Right atrium auricular region (tissue), 2 donors: ENCODE measurements at places on chromosomes 13 and 19. TPM values are rescaled to one million over a fixed set of nuclear protein-coding genes. Genes with fewer than 3 reads are reported as not detected.
A peak's percentile ranks its signal among the peaks of the same experiment; 100 is the strongest.

DNA sequence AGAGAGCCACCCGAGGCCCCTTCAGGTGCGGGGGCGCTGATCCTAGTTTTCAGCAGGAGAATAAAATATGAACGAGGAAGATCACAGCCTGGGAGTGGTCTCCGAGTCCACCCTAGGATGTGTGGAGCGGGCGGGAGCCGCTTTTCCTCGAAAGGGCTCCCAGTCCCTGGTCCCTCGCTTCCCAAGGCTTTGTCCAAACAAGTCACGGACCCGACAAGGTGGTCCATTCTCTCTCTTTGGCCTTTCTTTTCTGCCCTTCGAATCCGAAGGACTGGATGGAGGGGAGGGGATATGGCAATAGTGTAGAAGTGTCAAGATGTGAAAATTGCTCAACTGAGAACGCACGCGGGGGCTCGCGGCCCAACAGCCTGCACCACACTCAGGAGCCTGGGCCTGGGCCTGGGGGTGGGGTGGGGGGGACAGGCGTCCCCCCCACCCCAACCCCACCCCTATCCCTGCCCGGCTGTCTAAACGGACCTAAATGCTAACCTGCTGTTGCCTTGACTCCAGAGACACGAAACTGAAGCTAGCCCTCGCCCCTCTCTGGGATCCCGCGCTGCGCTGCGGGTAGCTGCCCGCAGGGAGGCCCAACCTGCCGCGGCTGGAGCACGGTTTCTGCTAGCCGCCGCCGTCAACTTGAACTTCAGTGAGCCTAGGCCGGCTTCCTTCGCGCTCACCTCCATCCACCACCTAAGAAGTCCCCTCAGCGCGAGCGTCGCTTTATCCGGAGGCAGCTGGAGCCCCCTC, 7.1 kb downstream of the ZIC2 start:
- no peak for DNase-seq

GRCh38 chr13:29721766-29722165, 126.3 kb upstream of the SLC7A1 start:
- DNase-seq, result no peak

- no peak for DNase-seq
These were observed 108.0 kb downstream of the DNAJC3 start for GRCh38 chr13:95784900-95785290.

DNA sequence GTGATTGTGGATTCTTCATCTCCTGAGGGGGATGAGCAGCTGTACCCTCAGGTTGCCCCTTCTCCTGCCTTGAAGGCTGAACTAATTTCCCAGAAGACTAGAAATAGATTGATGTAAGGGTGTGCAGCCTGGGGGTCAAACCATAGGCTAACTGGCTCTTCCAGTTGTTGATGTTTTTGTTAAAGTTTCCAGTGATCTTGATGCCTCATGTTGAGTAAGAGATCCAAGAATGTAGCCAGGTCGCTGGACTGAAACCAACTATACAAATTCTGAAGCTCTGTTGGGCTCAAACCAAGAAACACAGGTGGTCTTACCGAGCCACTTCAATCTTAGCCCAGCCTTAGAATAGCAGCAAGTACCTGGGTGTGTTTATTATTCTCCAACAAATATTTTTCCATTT, 391.8 kb downstream of the KLF5 start:
- DNase-seq, result no peak

DNA sequence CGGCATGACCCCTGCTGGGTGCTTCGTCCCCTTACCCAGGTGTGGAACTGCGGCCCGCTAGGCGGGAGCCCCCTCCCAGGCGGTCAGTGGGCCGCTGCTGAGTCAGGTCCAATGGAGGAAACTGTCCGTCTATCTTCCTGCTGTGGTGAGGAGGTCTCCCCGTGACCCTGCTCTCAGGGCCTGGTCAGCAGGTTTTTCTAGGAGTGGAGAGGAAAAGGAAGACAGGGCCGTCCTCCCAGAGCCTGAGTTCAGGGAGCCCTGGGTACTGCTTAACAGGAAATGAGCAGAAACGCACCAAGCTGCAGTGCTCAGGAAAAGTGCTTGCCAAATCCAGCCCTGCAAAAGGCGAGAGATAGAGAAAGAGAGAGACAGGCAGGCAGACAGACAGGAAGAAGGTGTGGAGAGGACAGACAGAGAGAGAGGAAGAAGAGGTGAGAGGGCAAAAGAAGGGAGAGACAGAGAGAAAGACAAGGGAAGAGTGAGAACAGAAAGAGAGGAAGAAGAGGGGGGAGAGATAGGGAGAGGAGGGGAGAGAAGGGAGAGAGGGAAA, 10.3 kb downstream of the SH3GL1 start:
- no peak for DNase-seq

DNA sequence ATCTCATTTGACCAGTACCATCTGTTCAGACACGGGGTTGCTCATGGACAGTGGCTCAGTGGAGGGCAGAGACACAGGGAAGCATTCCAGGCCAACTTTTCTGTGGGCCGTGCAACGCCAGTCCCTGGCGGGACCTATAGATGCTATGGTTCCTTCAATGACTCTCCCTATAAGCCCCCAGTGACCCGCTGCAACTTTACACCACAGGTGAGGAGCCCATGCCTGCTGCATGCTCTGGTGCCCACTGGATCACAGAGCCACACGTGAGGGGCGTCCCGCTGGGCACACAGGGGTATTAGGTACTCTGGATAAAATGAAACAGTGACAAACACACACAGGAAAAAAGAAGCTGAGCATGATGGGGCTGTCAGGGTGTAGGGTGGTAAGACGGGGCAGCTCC, 34.3 kb downstream of the LAIR2 start:
- DNase-seq, result no peak

DNA sequence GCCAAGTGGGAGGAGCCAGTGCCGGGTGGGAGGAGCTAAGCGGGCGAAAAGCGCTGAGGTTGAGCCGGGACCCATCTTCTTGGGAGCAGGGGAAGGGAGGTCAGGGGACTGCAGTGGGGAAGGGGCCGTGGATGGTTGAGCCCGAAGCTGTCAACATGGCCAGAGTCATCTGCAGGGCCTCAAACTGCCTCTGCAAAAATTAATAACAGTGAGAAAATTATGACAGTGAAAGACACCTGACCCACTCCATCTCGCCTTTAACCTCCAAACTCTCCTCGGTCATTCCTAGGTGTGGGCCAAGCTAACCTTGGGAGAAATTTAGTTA, 30.1 kb downstream of the ZNF557 start:
- no peak for DNase-seq

GRCh38 chr13:18951412-18951811, 230.2 kb downstream of the TUBA3C start:
- no peak for DNase-seq

- DNase-seq, result no peak
These were observed 44.4 kb upstream of the USE1 start for GRCh38 chr19:17170538-17171297.

DNA sequence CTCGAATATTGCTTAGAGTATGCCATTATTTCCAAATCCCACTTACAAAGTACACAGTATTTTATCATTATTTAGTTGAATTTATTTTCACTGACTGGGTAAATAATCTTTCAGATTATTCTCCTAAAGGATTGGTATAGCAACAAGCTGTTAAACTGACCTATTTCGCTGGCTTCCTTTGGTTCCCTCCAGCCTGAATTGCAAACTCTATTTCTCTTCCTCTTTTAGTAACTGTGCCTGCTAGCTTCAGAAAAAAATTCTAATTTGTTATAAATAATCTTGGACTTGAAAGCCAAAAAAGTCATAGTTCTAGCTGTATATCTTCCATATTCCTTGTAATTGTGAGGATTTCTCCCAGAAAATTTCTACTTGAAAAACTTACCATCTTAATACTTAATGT, 15.0 kb upstream of the CCNA1 start:
- DNase-seq, result no peak

GRCh38 chr13:100828226-100828625, 153.6 kb upstream of the TMTC4 start:
- no peak for DNase-seq

- no peak for DNase-seq
These were observed 302.9 kb downstream of the LMO7 start for GRCh38 chr13:75938811-75939560.

DNA sequence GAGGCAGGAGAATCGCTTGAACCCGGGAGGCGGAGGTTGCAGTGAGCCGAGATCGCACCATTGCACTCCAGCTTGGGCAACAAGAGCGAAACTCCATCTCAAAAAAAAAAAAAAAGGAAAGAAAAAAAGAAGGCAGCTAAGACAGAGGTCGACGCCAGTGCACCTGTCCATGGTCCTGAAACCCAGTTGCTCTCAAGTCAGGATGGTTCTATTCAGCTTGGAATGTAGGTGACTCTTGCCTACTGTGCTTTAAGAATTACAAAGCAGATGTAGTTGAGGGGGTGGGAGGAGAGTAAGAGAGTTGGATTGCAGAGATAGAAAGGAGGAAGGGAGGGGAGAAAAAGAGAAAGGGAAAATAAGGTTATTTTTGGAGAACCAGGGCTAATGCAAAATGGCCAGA, 18.7 kb downstream of the CACNG7 start:
- no peak for DNase-seq

- no peak for DNase-seq
These were observed 8.6 kb upstream of the IFNL4 start for GRCh38 chr19:39257227-39257626.

DNA sequence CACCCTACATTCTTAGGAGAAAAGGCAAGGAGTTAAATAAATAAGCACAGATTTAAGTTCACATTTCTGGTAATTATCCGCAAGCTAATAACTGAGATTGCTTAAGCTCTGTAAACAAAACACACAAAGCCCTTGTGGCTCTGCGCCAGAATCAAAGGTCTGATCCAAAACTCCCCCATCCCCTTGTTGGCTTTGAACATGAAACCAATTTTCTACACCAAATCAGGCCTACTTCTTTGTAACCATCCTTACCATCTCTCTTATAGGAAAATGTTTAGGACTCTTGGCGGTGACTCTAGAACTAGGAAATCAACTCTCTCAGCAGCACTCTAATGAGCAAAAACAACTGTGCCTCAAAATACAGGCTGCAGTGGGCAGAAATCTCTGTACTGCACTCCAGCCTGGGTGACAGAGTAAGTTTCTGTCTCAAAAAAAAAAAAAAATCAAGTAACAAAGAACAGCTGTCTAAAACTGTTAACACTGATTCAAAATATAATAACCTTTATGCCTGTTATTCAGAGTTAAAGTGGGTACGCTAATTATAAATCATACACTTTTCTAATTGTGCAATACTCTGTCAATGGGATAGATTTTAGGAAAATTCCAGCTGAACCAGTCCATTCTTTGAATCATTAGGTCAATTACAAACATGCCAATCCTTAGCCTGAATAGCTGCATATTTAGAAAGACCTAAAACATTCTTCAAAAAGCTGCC, 25.8 kb downstream of the ABCC4 start:
- no peak for DNase-seq

DNA sequence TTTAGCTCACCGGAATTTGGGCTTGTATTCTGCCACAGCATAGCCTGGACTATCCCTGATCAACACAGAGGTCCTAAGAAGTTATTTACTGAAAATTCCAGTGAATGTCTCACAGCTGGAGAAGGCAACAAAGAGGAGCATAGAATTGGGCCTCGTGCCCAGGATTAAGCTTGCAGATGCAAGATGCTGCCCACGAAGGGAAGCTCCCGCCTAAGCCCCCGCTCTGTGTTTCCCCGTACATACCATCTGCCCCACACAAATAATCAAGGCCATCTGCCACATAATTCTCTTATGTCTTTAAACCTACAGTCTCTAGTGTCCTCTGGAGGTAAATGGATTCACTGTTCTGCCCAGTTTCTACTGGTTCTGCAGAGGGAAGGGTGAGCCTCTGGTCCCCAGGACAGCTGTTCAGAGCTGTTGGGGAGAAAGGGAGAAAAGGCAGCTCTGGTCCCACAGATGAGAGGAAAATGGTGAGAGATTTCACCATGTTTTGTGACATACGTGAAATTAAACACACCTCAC, 7.4 kb upstream of the TPP2 start:
- DNase-seq, result no peak

- DNase-seq, result no peak
These were observed 502.0 kb downstream of the LIG4 start for GRCh38 chr13:107713314-107713713.

DNA sequence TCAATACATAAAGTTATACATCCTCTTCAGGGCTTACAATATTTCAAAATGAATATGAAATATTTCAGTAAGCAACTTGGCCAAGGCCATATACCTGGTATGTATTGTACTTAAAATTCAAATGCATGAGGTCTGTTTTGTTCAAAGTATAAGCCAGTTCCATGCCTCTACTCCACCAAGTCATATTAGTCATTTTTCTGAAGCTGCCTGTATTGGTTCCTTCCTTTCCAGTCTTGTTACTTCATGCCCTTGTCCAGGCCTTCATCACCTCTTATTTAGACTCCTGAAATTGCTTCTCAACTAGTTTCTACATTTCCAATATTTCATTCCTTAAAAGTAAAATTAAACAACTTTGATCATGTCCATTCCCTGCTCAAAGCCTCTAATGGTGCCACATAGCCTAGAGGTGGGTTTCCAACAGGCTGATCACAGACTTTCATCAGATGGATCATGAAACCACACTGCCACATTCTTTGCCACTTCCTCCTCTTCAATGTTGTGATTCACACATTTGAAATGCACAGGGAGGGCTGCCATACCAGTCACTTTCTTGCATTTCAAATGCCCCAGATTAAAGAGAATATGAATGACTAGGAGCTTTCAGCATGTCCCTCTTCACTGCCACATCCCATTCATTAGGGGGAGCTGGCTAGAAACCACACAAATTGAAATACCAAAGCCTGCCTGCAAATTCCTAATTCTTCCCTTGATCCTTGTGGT, 424.1 kb upstream of the DACH1 start:
- no peak for DNase-seq

GRCh38 chr19:48480558-48481500, 11.7 kb downstream of the CYTH2 start:
- DNase-seq, result peak; percentile 75

DNA sequence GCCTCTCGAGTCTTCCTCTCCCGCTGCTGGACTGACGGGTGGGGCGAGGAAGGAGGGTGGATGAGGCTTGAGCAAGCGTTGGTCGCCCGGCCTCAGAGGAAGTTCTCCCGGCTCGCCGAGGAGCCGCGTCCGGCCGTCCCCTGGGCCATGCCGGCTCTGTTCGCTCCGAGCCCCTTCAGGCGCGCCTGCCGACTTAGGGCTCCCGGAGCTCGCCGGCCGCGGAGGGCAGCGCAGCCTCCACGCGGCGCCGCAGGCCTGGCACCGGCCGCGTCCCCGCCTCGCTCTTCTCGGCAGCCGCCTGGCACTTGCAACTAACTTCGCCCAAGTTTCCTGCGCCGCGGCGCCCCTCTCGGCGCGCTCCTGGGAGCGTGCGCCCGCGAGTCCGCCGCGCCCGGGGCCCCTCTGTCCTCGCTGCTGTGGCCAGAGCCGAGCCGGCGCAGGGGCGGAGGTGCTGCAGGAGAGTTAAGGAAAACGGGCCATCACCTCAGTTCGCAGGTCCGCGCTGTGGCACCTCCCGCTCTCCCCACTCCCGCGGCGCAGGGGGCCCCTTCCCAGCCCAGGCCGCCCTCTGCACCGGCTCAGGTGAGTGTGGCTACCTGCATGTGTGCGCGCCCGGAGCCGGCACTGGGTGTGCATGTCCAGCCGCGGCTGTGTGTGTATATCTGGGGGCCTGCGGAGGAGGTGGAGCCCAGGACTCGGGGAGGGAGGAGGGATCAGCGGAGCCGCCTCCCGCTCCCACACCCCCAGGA, 641 bp upstream of the SOX21 start:
- DNase-seq, result no peak

The KIR3DL1 gene
- total RNA-seq, result not detected

The CD209 gene
- 0.59 TPM for total RNA-seq

The SYT5 gene
- total RNA-seq, result 0.08 TPM

The PLK5 gene
- total RNA-seq, result not detected

The SIGLEC9 gene
- 7.4 TPM for total RNA-seq

The LSM7 gene
- 104 TPM for total RNA-seq

The AKAP11 gene
- 24.2 TPM for total RNA-seq

The ZNF429 gene
- total RNA-seq, result 7.2 TPM

The APOC4 gene
- total RNA-seq, result not detected

The ESD gene
- total RNA-seq, result 113 TPM

The PALM gene
- 28.7 TPM for total RNA-seq

The OR7A5 gene
- not detected for total RNA-seq

The GPC6 gene
- total RNA-seq, result 1.3 TPM
